NCI-H226 (cell line): ENCODE measurements at places on chromosomes 5 and 9.

- no peak for DNase-seq
Observed at GRCh38 chr5:14588145-14588544, 6.6 kb downstream of the OTULINL start.

DNA sequence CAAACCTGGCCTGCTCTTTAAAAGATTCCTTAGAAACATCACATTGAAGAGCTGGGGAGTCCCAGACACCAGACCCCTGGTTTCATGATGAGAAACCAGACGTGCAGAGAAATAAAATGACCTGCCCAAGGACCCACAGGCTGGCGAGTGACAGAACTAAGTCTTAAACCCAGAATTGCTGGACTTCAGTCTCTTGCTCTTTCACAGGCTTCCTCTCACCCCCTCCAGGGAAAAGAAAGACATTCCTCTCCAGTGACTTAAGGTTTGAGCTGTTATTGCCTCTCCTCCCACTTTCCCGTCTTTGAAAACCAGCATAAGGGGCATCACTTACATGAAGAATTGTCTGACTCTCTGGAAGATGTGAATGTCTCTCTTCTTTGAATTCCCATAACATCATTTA, 535.2 kb downstream of the IRX1 start:
- DNase-seq, result no peak

DNA sequence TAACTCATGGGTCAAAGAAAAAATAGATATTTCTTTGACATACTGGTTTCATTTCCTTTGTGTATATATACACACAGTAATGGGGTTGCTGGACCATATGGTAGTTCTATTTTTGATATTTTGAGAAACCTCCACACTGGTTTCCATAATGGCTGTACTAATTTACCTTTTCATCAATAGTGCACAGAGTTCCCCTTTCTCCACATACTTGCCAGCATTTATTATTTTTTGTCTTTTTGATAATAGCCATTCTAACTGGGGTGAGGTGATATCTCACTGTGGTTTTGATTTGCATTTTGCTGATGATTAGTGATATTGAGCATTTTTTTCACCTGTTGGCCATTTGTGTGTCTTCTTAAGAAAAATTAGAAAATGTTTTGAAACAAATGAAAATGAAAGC, 78.4 kb upstream of the CKMT2 start:
- no peak for DNase-seq

DNA sequence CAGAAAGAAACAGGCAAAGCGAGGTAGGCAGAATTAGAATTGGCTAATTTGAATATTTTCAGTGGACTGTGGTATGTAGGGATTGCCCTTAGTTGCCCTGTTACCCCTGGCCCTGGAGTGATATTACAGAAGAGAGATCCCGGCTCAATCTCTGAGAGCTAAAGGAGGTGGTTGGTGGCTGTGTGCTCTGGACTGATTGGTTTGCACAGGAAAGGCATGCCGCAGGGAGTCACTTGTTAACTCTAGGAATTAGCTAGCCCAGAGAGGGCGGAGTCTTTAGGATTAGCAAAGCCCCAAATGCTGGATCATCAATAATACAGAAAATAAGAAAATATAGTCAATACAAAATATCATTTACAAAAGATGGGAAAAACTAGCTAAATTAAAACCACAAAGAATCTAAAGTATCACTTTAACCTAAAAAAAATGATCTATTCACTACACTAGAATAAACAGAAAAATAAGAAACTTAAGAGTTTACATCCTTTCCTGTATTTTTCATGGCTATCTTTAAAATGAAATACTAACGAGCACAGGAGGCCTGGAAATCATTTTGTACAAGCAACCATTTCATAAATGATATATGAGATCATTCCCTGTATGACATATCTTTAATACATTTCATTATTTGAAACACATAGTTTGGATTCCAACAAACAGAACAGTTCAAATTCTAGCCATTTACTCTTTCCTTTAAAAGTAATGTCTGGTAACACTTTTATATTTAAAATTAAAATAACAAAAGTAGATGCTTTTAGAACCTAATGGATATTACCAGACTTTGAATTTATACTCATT, 71.1 kb downstream of the GNAQ start:
- DNase-seq, result no peak

DNA sequence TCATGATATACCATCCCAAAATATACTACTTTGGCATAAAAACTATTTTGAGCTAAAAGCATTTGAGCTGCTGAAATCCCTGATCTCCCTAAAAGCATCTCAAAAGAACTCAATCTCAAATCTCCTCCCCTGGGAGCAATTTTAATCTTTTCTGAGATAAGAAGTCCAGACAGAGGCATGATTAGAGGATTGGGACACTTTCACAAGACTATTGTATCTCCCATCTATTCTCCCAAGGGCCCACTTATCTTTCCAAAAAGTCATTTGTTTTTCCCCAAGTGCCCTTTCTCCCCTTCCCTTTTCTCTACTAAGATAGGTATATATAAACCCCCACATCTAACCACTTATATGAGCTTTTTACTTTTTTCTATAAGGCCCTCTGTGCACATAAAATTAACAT, 79.7 kb downstream of the ALDH7A1 start:
- DNase-seq, result no peak

- no peak for DNase-seq
Observed at GRCh38 chr9:107992271-107992670, 502.7 kb upstream of the KLF4 start.

- peak; percentile 81 for DNase-seq
Observed at GRCh38 chr9:87080512-87081264, 133.4 kb upstream of the GAS1 start.

DNA sequence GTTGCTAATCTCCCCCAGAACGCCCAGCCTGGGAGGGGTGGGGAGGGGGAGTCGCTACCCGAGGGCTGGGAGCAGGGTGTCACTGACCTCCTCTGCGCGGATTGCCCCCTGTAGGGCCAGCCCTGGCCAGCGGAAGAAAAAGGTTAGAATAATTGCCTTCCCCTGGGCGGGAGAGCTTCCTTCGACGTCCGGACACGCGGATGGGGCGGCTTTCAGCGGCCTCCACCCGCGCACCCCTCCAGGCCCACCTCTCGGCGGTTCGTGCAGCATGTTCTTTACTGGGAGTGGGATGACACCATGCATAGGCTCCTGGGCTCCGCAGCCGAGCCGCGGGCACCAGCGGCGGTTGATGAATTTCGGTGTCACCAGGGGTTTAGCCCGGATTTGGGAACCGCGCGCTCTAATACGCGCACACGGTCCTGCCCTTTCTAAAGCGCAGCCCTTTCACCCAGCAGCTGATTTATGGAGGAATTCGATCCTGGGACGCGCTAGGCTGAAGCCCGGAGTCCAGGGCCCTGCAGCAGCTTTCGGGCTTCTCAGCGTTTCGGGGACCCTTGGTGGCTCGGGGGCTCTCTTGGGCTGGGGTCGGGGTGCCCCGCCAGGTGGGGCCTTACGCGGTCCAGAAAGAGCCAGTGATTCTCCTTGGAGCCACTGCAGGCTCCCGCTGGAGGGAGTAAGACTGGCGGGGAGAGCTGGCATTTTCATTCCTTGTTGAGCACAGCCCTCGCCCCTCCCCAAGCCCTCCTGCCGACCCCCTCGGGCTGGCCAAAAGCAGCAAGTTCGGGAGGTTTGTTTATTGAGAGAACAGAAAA, 10.1 kb downstream of the LMX1B start:
- DNase-seq, result no peak

DNA sequence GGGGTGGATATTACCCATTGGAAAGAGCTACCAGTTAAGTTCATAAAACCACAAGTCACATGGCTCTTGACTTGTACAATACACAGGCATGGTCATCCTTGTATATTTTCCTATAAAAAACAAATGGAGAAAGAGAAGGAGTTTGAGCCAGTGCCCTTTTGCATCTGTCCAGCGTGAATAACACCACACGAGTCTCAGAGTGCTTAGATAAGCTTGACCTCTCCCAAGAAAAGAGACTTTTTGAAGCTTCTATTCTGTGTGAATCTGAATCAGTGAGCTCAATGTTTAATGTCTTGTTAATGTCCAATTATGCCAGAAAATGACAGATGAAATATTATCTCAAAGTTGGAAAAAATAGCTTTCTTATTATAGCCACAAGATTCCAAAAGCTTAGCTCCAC, 30.9 kb upstream of the LPAR1 start:
- no peak for DNase-seq

DNA sequence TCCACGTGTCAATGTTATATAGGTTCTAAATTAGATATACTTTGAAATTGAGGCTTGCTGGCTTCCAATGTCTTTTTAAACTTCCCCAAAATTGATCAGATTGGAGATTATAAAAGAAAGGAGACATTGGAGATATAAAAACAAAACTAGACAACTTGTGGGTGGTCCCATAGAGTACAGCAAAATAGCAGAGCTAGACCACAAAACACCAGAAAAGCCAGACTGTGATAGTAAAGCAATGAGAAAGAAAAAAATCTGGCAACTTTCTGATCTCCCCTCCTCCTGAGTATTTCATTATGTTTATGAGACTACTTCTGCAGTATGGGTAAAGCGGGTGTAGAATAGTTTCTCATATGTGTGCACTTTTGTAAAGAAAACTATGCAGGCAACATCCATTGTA, 713.8 kb upstream of the MEF2C start:
- DNase-seq, result no peak

DNA sequence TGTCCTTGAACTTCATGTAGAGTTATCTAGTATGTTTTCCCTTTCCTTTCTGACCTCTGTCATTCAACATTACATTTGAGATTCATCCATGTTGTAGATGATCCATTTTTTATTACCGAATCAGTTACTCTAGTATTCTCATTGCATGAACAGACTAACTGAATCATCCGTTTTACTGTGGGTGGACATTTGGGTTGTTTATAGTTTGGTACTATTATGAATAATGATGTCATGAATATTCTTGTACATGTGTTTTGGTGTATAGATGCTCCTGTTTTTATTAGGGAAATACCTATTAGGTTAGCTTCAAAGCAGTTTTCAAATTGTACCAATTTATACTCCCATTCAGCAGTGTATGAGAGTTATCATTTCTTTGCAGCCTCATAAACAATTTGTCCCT, 94.3 kb upstream of the NIPAL4 start:
- no peak for DNase-seq

DNA sequence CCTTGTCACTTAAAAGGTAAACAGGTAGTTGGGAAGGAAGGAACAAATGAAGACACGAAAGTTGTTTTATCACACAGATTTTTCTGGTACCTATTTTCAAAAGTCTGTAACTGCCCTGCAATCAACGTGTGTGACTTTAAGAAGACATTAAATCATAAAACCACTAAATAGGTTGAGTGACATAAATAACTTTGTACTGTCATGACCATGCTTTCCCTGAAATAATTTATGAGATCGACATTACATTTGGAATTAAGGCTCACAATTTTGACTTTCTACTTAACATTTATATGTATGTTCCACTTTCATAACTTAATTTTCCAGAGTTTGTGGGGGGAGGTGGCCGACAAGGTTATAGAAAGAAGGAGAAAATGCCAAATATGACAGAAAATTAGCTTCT, 181.1 kb downstream of the MLLT3 start:
- DNase-seq, result no peak

- no peak for DNase-seq
Observed at GRCh38 chr9:74951725-74952151, 974 bp downstream of the C9orf40 start.

- DNase-seq, result no peak
Observed at GRCh38 chr9:114454652-114455051, 50.6 kb downstream of the WHRN start.

GRCh38 chr9:86585422-86586143, 231.4 kb upstream of the TUT7 start:
- DNase-seq, result no peak

GRCh38 chr5:94442991-94443390, 175.4 kb downstream of the KIAA0825 start:
- DNase-seq, result no peak

DNA sequence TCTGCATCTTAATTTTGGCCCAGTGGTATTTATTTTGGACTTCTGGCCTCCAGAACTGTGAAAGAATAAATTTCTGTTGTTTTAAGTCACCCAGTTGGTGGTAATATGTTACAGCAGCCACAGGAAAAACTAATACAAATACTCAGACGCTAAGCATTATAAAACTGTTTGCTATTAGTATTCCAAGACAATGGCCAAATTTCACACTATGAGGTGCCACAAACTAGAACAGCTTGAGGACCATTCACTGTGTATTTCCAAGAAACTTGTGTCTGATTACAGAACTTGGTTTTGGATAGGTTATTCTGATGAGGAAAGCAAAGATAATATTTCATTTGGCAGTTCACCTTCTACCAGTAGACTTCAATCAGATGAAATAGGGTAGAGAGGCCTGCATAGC, 16.3 kb upstream of the ISOC1 start:
- no peak for DNase-seq

DNA sequence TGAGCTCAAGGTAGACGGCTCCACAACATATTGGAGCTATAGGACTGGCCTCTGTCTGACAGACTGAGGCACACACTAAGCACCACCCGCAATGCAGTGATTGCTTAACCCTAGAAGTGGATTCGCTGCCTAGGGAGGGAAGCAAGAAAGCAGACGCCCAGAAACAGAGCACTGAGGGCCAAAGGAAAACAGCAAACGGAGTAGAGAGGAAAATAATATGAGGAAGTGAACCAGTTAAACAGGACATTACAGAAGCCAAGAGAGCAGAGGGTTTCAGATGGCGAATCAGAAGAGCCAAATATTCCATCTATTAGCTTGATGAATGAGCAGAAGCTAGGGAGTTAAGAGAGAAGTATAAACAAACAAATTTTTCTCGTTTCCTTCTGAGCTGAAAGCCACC, 139.2 kb upstream of the LHFPL2 start:
- no peak for DNase-seq

DNA sequence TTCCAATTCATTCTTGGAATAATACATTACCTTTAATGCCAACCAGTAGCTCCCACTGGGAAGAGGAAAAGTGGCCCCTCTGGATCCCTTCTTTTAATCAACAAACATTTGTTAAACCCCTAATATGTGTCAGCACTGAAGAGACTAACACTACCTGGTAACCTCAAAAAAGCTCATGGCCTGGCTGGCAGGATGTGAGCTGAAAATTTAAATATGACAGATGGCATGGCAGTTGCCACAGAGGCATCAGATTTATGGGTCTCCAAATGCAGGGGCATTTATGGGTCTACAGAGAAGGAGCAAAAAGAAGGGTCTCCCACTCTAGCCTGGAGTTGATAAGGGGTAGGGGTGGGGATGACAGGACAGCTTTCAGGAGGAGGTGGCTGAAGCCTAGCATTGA, 12.5 kb downstream of the DNAH5 start:
- no peak for DNase-seq

DNA sequence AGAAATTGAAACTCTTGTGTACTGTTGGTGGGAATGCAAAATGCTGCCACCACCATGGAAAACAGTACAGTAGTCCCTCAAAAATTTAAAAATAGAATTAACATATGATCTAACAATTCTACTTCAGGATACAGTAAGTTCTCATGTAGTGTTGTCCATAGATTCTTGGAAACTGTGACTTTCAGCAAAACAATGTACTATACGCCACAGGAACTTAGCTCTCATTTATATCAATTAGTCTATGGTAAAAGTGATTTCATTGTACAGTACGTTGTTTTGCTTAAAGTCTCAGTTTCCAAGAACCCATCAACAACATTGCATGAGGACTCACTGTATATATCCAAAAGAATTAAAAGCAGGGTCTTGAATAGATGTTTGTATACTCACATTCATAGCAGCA, 233.5 kb upstream of the GAS1 start:
- DNase-seq, result no peak

GRCh38 chr5:6633469-6634245, 417 bp downstream of the SRD5A1 start:
- DNase-seq, result no peak
